Progenitor cell of endocrine pancreas (in vitro differentiated cells): ENCODE measurements at places on chromosomes 16 and 17. TPM values are rescaled to one million over a fixed set of nuclear protein-coding genes. Genes with fewer than 3 reads are reported as not detected.

GRCh38 chr17:34308371-34308770 is 10.9 kb upstream of the CCL8 start:
- no peaks in the 10 kb centered on the region for H3K36me3 ChIP-seq
- no peak overlapping the region for H3K27ac ChIP-seq
- no peak overlapping the region for H3K4me3 ChIP-seq
- DNase-seq, result no peak
- H3K4me1 ChIP-seq, result no peaks in the 10 kb centered on the region
- peaks cover 4% of the 10 kb centered on the region for H3K27me3 ChIP-seq

GRCh38 chr16:88287219-88287618 is 95.5 kb upstream of the ZNF469 start:
- DNase-seq, result no peak
- H3K4me1 ChIP-seq, result no peaks in the 10 kb centered on the region
- no peak overlapping the region for H3K27ac ChIP-seq
- H3K36me3 ChIP-seq, result no peaks in the 10 kb centered on the region
- peaks cover 11% of the 10 kb centered on the region for H3K27me3 ChIP-seq

CBX8 gene
- 21.7 and 23.1 TPM in 2 replicates for total RNA-seq

DNA sequence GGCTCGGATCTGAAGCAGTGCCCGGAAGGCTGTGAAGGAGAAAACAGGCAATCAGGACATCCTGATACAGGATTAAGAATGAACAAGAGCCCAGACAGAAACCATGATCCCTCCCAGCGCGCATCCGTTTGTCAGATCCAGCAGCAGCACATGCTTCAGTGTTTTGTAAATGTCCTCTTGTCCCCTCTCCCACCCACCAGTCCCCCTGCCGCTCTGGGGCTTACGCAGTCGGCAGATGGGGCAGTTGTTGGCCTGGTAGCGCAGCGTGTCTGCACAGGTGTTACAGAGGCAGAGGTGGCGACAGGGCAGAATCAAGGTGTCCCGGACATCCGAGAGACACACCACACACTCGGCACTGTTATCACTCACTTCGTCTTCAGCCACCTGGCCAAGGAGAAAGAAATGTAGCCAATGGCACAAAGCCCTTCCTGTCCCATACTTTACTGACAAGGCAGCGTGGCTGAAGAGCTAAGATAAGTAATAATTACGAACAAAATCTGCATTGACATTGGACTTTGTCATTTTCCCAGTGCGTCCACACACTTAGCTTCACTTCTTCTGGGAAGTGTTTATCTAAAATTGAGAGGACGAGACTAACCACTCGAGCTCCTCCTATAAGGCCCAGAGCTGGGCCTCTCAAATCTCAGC is 20.7 kb upstream of the FOXJ1 start:
- H3K4me3 ChIP-seq, result no peak overlapping the region
- no peaks in the 10 kb centered on the region for H3K27me3 ChIP-seq
- no peak for DNase-seq
- H3K4me1 ChIP-seq, result peaks cover 17% of the 10 kb centered on the region
- peaks cover 19% of the 10 kb centered on the region for H3K36me3 ChIP-seq
- H3K27ac ChIP-seq, result peak overlapping the region; percentile 11

DNA sequence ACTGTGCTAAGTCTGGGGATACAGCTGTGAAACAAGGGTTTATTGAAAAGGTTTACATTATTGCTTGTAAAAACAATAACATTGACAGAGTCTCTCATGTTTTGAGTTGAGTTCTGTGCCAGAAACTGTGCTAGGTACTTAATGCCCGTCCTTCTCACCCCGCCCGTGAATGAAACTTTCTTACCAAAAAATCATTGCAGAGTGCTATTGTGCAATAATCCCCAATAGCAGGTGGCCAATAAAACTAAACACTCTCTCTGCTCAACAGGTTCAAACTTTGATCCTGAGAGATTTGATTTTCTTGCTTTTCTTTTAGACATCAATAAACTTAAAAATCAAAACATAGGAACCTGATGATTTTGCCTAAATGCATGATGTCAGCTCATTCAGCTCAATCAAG is 441.6 kb downstream of the HAPSTR1 start:
- no peak overlapping the region for H3K4me3 ChIP-seq
- peaks cover 3% of the 10 kb centered on the region for H3K4me1 ChIP-seq
- no peak overlapping the region for H3K27ac ChIP-seq
- H3K36me3 ChIP-seq, result no peaks in the 10 kb centered on the region
- H3K27me3 ChIP-seq, result peaks cover 5% of the 10 kb centered on the region

PIGS gene
- 65.0 and 68.2 TPM in 2 replicates for total RNA-seq

DNA sequence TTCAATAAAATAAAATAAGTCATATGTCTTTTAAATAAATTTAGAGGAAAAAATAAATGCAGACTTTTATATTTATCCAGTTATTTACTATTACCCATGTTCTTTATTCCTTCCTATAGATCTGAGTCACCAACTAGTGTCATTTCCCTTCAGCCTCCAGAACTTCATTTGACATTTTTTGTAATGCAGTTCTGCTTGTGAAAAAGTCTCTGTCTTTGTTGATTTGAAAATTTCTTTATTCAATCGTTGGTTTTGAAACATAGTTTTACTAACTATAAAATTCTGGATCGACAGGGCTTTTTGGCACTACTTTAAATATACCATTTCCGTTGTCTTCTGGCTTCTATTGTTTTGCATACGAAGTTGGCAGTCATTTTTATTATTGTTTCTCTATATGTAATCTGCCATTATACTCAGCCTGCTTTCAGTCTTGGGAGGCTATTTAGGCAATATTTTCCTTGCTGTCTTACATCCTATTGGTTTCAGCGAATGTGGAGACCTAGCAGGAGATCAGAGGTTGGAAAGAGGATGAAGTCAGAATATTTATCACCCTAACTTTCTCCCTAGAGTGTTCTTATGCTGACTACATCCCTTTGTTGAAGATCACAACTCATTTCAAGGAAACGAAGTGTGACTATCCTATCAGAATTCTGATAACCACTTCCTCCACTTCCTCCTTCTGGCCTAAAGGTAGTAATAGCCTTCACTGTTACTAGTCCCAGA is 42.0 kb upstream of the SLC6A2 start:
- no peaks in the 10 kb centered on the region for H3K27me3 ChIP-seq
- H3K27ac ChIP-seq, result no peak overlapping the region
- H3K4me3 ChIP-seq, result no peak overlapping the region
- no peak for DNase-seq
- H3K4me1 ChIP-seq, result peaks cover 4% of the 10 kb centered on the region

DNA sequence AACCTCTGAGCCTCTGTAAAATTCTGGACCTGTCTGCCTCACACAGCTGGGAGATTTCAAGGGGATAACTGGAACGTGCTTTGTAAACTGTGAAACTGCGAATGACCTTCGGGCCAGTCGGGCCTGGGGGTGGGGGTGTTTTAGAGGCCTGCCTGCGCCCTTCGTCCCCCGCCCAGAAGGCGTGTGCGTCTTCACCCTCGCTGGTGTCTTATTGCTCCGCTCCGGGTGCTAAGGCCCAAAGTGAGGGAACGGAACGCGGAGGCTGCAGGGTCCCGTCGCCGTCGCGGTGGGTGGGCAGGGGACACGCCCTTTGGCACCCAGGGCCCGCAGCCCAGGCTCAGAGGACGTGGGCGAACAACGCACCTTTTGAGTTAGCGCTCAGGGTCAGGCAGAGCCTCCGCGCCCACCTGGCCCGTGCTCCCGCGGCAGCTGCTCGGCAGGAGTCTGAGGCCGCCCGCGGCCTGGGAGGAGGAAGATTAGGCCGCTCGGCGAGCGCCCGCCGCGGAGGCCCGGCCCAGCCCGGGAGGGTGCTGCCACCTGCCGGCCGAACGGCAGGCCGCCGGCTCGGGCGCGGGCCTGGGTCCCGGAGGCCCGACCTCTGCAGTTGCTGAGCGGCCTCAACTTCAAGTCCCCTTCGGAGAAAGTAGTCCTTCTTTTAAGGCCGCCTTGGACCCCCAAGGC is 29.7 kb downstream of the DCAKD start:
- peaks cover 3% of the 10 kb centered on the region for H3K36me3 ChIP-seq
- peak overlapping the region; percentile 86 for H3K27ac ChIP-seq
- H3K4me3 ChIP-seq, result peak overlapping the region; percentile 51
- peak; percentile 70 for DNase-seq
- H3K4me1 ChIP-seq, result peaks cover 22% of the 10 kb centered on the region
- peaks cover 26% of the 10 kb centered on the region for H3K27me3 ChIP-seq

GRCh38 chr16:17015702-17016101 is 455.1 kb downstream of the XYLT1 start:
- H3K27me3 ChIP-seq, result no peaks in the 10 kb centered on the region
- H3K27ac ChIP-seq, result no peak overlapping the region
- DNase-seq, result no peak
- H3K4me3 ChIP-seq, result no peak overlapping the region
- no peaks in the 10 kb centered on the region for H3K4me1 ChIP-seq
- H3K36me3 ChIP-seq, result no peaks in the 10 kb centered on the region

DNA sequence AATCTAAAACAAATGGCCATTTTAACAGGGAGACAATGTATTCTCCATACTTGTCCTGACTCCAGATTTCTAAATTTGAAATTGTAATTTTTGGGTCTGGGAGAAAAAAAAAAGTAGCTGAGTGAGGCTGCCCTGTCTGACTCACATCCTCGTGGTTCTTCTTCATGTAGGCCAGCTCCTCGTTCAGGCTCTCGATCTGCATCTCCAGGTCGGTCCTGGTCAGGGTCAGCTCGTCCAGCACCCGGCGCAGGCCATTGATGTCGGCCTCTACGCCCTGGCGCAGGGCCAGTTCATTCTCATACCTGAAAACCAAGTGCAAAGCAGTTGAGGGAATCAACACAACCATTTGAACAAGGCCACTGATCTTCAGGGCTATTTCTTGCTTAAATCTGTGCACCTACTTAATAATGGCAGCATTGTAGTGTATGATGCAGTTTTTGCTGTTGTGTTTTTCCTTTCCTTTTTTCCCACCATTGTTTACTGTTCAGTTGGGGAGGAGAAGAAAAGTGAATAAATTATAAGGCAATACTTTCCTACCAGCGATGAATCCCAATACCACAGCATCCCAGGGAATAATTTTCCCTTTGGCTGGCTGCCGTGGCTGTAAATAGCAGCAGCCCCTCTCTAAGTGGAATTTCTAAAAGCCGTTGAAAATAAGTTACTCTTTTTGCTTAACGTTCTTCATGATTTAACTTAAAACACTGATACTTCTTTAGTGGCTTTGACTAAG is 2.2 kb downstream of the KRT12 start:
- H3K36me3 ChIP-seq, result no peaks in the 10 kb centered on the region
- DNase-seq, result no peak
- H3K27me3 ChIP-seq, result peaks cover 6% of the 10 kb centered on the region
- no peaks in the 10 kb centered on the region for H3K4me1 ChIP-seq
- H3K27ac ChIP-seq, result no peak overlapping the region

DNA sequence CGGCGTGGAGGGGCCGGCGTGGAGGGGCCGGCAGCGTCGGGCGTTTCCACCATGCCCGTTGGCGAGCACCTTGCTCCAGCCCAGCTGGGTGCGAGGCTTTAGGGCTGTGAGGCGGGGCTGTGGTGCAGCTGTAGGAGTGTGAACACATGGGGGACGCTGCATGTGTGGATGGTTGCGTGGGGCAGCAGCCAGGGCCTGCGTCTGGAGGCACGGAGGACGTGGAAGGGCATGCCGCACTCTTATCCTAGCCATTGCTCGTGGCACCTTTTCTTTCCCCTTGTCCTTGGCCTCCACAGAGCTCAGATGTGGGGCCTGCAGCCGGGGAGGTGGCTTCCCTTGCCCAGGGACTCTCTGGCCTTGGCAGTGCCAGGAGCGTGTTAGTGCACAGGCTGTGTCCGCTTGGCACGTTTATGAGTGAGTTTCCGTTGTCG is 47.8 kb downstream of the PDPK1 start:
- no peaks in the 10 kb centered on the region for H3K4me1 ChIP-seq
- no peak overlapping the region for H3K27ac ChIP-seq
- peaks cover 6% of the 10 kb centered on the region for H3K36me3 ChIP-seq
- no peak for DNase-seq
- H3K27me3 ChIP-seq, result no peaks in the 10 kb centered on the region

DNA sequence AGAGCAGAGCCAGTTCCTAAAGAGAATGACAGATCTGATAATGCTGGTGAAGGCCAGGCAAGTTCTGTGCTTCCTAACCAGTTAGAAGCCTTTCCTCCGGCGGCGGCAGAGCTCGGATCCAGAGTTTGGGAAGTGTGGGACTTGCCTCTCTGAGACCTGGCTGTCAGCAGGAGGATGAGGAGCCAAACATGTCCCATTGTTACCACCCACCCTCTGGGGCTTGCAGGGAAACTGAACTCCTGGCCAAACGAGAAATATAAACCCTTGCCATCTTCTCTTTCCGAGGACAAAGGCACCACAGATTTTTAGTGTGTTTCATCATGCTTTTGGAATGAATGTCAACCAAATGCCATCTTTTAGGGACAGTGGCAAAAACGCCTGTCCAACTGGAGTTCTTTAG is 80.2 kb upstream of the SMURF2 start:
- H3K4me3 ChIP-seq, result no peak overlapping the region
- H3K27ac ChIP-seq, result no peak overlapping the region
- no peak for DNase-seq

- H3K27ac ChIP-seq, result peak overlapping the region; percentile 18
- peaks cover 1% of the 10 kb centered on the region for H3K36me3 ChIP-seq
- H3K4me1 ChIP-seq, result peaks cover 20% of the 10 kb centered on the region
- no peaks in the 10 kb centered on the region for H3K27me3 ChIP-seq
Observed at GRCh38 chr17:5283571-5284315, 1.7 kb downstream of the RABEP1 start.

- H3K36me3 ChIP-seq, result no peaks in the 10 kb centered on the region
- peaks cover 2% of the 10 kb centered on the region for H3K4me1 ChIP-seq
- no peak overlapping the region for H3K4me3 ChIP-seq
- DNase-seq, result no peak
Observed at GRCh38 chr16:74029115-74029792, 267.4 kb upstream of the PSMD7 start.

DNA sequence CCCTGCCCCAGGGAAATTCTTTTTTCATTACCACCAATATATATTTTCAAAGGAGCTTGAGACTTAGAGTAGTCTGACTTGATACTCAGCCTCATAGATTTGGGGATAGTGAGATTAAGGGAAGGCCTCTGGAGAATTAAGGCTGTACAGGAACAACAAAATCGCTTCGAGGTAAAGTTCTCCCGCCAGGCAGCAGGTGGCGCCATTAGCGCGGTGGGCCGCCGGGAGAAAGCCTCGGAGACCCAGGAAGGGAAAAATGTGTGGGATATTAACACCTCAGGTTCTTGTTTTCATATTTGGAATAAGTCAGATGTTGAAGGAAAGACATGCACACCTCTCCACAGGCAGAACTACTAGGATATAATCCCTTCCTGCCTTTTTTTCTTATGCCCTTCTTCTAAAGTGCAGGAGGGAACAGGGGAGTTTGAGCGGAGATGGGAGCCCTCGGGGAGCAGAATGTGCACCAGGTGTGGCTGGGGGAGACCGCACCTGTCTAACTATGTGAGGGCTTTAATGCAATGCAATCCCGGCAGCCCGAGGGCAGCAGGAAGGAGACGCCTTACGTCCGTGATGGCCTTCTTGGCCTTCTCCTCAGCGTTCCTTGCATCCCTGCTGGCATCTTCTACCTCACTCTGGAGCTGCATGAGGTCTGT is 25.9 kb downstream of the MYH3 start:
- peak; percentile 30 for DNase-seq
- H3K27me3 ChIP-seq, result no peaks in the 10 kb centered on the region
- peaks cover 9% of the 10 kb centered on the region for H3K36me3 ChIP-seq
- no peak overlapping the region for H3K27ac ChIP-seq
